ENCODE measurements at places on chromosomes 5 and 9.

DNA sequence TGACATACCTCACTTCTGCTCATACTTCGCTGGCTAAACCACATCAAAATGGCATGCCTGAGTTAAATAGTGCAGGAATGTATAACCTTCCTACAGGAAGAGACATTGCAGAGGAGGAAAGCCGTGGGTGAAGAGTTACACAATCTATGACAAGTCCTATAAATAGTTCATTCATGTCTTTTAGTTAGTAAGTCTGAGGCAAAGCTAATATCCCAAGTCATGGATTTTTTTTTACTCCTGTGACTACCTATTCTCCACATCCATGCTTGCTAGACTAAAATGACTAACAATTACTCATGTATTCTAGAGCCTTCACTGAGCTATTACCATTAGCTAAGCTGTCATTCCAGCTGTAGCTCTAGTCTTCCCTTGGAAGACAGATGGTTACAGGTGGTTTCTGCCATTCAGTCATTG lies 391.3 kb downstream of the NR2F1-AS1 start:
- no peak for DNase-seq

- DNase-seq = no peak
Measured at GRCh38 chr5:73253047-73253660, 80.2 kb downstream of the TMEM174 start.

DNA sequence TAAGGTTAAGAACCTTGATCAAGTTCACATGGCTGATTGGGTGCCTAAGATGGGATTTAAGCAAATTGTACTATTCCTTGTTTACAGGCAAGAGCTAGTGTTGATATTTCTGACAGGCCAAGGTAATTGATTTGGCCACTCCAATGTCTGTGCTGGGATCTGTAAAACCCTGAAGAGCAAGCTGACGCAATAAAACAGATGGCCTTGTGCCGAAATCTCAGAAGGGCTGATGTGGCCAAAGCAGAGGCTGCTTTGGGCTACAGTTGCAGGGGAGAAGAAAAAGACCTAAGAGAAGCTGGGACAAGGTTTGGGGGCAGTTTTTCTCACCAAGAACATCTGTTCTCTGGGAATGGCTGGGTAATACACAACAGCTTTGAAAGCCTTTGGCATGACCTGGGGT lies 463.2 kb upstream of the ZNF608 start:
- DNase-seq = no peak

DNA sequence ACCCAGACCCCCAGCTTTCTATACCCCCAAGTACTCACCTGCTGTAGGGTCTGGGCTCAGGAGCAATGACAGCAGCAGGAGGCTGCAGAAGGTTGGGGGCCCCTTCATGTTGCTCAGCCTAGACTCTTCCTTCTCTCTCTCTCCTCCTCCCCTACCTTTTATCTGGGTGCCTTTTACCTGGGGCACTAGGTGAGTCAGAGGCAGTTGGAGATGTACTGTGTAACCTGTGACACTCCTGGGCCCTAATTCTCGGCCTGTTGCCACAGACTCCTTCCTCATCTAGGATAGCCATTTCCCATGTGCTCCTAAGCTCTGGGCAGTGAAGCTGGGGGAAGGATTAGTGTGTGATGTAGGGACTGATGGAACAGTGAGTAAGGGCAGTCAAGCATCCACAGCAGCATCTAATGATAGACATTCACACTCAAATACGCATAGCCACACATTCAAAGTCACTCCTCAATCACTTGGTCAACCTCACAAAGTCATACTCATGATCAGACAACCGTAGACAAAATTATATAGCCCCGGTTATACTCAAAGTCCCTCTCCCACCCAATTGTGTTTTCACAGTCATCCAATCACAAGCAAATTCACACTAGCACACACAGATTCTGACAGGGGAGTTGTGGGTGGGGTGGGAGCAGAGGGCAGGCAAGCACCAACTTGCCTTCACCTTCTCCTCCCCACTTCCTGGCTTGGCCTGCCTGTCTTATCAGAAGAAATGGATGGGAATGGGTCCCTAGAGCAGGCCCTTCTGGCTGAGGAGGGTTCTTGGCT lies at the start of gene CCL27:
Gene CCL27 (minus strand): TSS at position 132 of the 777 bp plus-strand sequence. CDS start 24 bp downstream, at position 108.
- DNase-seq = no peak

DNA sequence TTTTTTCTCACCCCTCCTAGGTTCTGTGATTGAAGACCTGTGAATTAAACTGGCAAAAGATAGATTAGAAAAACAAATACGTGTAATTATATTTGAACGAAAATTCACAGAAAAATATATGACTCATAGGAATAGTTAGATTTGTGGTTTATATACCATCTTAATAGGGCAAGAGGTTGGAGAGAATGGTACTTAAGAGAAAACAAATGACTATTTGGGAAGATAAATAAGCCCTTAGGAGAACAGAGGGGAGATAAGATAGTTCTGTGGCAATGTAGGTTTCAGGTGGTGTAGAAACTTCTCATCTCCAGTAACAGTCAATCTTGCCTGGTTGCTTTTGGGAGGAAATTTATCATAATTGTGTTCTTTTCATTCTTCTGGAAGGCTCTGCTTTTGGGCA lies 122.0 kb downstream of the PRDM9 start:
- no peak for DNase-seq

GRCh38 chr5:42423285-42424165 lies at the start of gene GHR:
Gene GHR (plus strand): TSS chr5:42423439. CDS start chr5:42565875, 142,436 bp downstream.
- DNase-seq = no peak

DNA sequence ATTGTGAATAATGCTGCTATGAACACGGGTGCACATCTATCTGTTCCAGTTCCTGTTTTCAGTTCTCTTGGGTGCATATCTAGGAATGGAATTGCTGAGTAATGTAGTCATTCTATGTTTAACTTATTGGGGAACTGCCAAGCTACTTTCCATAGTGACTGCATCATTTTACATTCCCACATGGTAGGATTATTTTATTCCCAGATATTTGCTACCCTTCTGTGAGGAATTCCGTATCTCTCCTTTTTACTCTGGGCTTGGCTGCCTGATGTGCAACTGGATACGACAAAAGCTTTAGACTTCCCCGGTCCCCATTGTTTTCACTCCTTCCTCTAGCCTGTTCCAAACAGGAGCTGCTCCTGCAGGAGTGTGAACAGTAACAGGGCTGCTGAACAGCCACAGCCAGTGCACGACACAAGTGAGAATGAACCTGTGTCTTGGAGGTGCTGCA lies 7.2 kb downstream of the TAS2R1 start:
- no peak for DNase-seq

DNA sequence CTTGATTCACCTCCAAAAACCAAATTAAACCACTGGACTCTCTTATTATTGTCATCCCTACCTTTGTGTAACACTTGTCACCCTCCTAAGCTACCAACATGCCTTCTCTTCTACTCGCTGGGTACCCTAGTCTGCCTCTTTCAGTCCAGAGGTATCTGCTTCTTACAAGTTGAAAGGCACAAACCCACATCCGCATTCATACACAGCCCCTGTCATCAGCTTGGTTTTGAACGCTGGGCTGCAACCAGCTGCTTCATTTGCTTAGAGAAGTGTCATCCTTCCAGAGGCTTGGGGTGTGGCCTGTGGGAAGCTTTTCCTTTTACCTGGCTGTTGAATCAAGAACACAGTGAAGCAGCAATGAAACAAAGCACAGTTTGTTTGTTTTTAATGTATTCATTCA lies 138.8 kb upstream of the WWC1 start:
- no peak for DNase-seq

DNA sequence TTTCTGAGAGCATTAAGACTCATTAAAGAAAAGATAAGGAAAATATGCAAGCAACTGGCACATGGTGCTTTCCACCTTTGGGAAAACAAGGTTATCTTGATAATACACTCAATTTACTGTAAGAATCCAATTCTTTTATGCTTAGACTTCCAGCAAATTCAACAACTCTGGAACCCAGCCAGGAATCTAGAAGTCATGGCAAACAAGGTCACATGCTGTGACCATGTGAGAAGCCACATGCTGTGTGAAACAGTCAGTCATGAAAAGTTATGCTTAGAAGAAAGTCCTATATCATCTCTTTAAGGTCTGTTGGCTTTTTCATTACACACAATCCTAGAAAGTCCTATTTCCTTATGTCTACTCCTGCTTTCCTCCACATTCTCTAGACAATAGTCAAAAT lies 581.8 kb upstream of the C9orf72 start:
- DNase-seq = no peak

GRCh38 chr5:168885324-168886120 lies 306.4 kb upstream of the PANK3 start:
- DNase-seq = no peak

- DNase-seq = no peak
Measured at GRCh38 chr9:128124451-128124850, 3.1 kb downstream of the PTGES2 start.

DNA sequence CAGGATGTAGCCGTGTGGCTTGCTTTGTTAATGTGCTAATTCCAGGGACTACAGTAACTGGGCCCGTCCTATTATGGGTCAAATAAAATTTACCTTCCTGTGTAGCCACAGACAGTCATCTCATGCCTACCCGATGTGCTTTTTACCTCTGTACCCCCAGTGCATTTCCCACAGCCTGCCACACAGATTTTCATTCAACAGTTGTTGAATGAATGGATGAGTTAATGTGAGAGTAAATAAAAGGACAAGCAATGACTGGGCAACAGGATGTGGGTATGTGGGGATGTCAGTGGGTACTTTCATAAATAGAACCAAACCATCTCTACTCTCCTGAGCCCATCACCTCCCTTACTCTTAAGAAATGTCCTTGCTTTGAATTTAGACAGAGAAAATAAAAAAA lies 441.2 kb upstream of the ZNF462 start:
- no peak for DNase-seq

GRCh38 chr9:32579706-32580331 lies 6.9 kb upstream of the NDUFB6 start:
- peak; percentile 76 for DNase-seq

DNA sequence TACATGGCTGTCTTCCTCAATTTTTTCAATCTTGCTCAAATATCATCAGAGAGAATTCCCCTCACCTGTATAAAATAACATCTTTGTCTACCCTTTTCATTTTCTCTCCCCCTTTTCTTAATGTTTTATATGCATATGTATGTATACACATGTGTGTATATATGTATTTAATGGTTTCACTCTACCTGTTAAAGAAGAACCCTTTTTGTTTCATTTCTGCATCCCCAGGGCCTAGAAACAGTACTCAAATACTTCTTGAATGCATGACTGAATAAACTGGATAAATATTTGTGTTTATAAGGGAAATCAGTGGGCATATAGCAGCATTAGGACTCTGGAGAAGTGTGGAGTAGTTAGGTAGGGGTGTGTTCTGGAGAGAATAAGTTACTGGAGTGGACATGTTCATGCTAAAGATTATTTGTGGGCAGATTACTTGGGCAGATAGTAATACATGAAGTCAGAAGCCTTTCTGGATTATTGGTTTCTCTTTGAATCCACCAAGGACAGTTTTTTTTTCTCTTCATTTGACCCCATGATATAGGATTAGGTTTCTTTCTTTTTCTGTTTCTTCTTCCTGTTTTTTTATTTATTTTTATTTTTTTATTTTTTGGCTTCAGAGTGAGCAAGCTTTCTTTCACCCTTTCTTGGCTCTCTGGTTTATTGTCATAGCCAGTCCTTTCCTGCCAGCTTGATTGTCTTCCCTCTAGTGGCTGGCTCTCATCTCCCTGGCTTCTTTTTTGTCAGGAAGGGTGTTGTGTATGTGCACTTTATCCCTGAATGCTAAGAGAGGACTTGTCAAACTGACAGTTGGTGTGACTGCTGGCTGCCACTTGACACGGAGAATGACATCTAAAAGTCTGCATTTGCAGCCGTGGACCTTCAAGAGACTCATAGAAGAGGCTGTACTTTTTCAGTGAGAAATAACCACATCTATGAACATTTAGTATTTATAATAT lies 89.3 kb downstream of the ZCCHC7 start:
- DNase-seq = no peak

DNA sequence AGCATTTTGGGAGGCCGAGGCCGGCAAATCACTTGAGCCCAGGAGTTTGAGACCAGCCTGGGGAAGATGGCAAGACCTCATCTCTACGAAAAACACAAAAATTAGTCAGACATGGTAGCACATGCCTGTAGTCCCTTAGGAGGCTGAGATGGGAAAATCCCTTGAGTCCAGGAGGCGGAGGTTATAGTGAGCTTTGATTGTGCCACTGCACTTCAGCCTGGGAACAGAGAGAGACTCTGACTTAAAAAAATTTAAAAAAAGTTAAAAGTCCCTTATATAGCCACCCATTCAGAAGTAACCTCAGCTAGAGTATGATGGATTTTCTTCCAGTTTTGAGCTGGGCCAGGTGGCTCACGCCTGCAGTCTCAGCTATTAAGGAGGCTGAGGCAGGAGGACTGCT lies 72.4 kb downstream of the UGCG start:
- no peak for DNase-seq

- no peak for DNase-seq
Measured at GRCh38 chr9:31140316-31140715, 1244.1 kb upstream of the ACO1 start.

GRCh38 chr5:137733006-137733405 lies 2.9 kb downstream of the KLHL3 start:
- DNase-seq = no peak

GRCh38 chr9:26746357-26747072 lies 146.1 kb downstream of the CAAP1 start:
- no peak for DNase-seq

DNA sequence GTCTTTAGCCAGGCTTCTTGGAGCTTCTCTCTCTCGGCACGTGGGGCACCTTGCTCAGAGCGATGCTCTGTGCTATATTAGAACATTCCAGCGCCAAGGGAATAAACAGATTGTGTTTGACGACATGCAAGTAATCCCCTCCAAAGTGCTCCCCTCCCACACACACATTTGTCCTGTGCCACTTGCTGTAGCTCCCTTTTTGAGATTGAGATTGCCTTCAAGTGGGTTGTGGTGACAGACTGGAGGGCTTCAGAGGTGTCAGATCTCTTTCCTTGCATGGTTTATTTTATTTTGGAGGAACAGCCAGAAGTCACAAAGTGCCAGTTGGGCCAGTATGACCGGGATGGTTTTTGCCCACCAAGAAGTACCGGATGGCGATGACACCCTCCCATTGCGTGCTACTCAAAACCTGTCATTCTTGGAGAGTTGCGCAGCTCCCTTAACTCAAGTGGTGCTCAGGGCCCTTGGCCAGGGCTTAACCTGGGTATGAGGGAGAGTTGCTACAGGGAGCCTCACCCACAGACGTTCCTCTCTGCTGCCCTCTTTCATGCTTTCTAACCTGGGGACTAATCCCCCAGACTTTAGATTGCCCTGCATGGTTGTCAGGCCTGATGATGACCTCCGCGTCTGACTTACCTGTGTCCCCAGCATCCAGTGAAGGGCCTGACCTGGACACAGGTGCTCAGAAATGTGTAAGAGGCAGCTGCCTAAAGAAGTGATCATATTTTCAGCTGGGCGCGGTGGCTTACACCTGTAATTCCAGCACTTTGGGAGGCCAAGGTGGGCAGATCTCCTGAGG lies 18.8 kb upstream of the RPL26L1 start:
- no peak for DNase-seq

- DNase-seq = no peak
Measured at GRCh38 chr9:13952906-13953305, 361.0 kb downstream of the NFIB start.

- no peak for DNase-seq
Measured at GRCh38 chr5:111585946-111586345, 73.6 kb upstream of the STARD4 start.

All from stimulated activated CD4-positive, alpha-beta T cell treated with anti-CD3 and anti-CD28 coated beads, Interleukin-2, amount 100 ng/mL, for 48 hours (primary cell).